ENCODE measurements at places on chromosomes 1 and 21.

DNA sequence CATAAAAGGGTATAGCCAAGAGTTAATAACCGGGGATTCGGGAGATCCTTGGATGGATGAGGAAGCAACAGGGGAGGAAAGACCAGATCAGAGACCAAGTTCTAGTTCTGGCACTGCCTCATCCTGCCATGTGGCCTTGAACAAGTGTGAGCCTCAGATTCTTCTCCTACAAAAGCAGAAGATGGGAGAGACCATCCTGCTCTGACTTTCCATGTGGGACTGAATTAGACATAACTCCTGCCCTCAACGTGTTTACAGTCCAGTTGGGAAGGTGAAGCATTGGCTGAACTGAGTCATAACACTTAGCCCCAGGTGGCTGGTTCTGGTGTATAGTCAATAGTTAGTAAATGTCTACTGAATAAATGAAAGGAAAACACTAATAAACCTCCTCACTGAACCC lies 12.1 kb upstream of the CNR2 start:
- DNase-seq = no peak

DNA sequence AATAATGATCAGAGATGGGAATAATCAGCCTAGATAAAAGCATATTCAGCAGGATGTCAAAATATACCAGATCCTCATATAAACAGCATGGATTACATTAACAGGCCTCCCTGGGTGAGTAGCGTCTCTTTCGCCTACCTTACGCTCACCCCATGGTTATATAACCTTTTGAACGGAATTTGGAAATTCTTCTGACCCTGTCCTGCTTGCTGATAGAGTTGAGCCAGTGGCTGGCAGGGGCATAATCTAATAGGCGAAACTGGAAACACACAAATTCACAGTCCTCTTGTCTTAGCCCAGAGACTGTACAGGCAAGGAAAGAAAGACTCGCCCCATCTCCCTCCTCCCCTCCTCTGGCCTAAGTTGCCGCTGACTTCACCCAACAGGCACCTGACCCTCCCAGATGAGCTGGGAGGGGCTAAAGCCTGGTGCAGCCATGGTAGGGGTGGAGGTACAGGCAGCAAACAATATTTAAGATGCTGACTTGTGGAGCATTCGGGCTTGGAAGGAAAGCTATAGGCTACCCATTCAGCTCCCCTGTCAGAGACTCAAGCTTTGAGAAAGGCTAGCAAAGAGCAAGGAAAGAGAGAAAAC lies at the start of gene ANGPTL7:
Gene ANGPTL7 (plus strand): TSS at position 498 of the 594 bp plus-strand sequence. CDS start 225 bp downstream, outside the sequence.
- no peak for DNase-seq

DNA sequence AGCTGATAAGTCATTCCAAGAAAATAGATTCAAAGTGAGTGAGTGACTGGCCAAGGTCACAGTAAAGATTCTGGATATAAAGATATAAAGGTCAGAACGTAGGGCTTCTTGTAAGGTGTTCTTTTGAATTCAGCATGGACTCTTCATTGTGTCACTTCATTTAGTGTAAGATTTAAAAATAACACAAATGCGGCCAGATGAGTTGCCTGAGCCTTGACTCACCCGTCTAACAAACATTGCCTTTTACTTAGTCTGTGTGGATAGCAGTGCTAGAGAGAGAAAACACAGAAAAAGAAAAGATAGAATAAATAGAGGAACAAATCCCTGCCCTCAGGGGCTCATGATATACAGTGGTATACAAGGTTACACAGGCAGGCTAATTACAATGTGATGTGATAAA lies 223.4 kb downstream of the PLPP3 start:
- DNase-seq = no peak

DNA sequence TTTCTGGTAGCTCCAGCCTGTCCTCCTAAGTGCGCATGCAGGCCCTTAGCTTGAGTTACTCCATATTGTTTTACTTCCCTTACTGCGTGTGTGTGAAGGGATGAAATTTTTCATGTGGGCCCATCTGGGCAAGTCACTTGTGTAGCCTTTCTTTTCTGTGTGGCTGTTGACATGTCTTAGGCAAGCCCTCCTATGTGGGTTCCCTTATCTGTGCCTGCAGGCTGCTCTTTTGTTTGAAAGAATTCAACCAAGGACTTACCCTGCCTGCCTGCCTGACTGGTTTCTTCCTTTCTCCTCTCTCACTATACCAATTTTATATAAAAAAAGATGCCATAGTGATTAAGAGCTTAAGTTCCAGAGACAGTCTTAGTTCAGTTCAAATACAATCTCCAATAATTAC lies 249.3 kb downstream of the ATG4C start:
- no peak for DNase-seq

GRCh38 chr1:113399062-113399583 lies 8.8 kb downstream of the MAGI3 start:
- DNase-seq = no peak

- no peak for DNase-seq
Observed at GRCh38 chr1:226457307-226457712, 49.4 kb upstream of the PARP1 start.

GRCh38 chr21:34536820-34537219 lies 24.8 kb upstream of the KCNE1 start:
- no peak for DNase-seq

- DNase-seq = peak; percentile 15
Observed at GRCh38 chr1:197868751-197869489, 33.5 kb upstream of the C1orf53 start.

DNA sequence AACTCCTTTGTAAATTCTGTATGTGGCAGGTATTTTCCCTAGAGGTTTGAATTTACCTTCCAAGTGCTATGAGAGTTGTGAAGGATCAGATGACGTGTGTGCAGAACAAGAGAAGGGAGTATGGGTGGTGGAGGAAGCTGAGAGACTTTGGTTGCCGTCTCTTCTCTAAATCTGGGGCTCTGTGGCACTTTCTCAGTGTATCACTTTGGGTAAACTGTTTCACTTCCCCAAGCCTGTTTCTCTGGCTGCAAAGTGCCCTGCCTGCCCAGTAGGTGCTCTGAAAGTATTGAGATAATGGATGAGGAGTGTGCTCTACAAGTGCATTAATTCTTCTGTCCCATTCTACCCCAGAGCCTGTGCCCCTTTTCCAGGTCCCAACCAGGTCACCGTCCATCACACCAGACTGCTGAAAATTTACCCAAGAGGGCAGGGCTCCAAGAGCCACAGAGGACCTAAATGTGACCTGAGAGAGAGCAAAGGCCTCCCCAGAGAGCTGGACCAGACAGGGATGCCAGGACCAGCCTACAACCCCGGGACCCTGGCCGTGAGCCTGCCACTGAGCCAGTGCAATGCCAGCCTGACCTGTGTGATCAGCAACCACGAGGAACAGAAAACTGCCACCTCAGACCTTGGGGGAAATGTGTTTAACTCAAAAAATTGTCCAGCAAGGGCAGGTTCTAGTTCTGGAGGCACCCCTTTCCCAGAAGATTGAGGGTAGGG lies 131.6 kb upstream of the ETV3 start:
- DNase-seq = no peak

- DNase-seq = no peak
Observed at GRCh38 chr1:155174324-155175280, 953 bp downstream of the TRIM46 start.

- DNase-seq = peak; percentile 58
Observed at GRCh38 chr1:67880056-67880601, 46.9 kb upstream of the GNG12 start.

DNA sequence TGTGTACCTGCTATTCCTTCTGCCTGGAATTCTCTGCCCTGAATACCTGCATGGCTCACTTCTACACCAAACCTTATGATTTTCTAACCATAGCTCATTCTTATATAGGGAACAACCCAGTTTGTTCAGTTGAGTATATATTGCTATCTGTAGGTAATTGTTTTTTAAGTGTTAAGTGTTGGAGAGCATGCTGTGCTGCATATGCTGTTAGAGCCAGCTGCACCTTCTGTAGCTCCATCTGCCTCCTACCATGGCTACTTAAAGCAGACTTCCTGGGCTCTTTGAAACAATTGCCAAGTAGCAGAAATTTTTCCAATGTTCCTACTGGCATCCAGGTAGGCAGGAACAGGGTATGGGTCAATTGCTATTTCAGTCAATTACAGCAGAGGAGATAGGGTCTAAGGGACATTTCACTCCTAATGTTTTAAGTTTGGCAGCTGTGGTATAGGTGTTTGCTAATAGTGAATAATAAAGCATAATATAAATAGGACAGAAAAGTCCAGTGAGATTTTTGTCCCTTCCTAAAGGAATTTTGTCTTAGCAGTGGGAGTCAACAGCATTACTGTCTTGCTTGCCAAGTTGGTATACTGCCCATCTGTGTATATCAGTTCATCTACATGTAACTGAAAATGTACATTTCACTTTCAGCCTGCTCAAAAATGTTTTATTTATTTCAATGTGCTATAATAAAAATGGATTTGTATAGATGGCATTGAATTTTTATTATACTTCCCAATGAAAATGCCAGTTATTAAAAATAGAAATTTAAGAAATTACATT lies 34.0 kb upstream of the C1orf115 start:
- no peak for DNase-seq

Measured in GM04503 (cell line).